ENCODE measurements at places on chromosomes 5 and 9.

GRCh38 chr5:102762562-102763227, 7.6 kb downstream of the PAM start:
- no peak for DNase-seq

GRCh38 chr5:36690041-36690961, 83.9 kb downstream of the SLC1A3 start:
- DNase-seq: peak; percentile 72

- DNase-seq: no peak
These were observed 926.3 kb upstream of the ARRDC3 start for GRCh38 chr5:92309336-92309991.

- DNase-seq: no peak
These were observed 23.9 kb upstream of the CDKN2AIPNL start for GRCh38 chr5:134435560-134435959.

DNA sequence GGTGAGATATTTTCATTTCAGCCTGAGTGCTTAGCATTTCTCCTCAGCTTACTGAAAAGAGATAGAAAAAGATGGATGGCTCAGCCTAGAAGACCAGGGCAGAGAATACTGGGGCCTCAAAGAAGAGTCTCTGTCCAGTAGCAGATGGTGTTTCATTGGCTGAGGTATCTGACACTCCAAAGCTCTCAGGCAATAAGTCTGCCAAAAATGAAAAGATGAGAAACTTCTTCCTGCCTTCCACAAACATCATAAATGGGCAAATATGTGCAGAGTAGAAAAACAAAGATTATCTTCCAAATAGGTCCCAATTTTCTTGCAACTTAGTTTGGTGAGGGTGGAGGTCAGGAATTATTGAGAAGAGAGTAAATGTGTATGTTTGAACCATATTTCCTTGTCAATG, 87.4 kb upstream of the ICE1 start:
- DNase-seq: no peak

GRCh38 chr5:34660444-34660843, 4.3 kb downstream of the RAI14 start:
- DNase-seq: no peak

All from stimulated activated CD4-positive, alpha-beta T cell treated with anti-CD3 and anti-CD28 coated beads, Interleukin-4, amount 100 ng/mL, for 1 hour (primary cell).